NCI-H1048 (cell line): ENCODE measurements at places on chromosomes 16 and 17.

GRCh38 chr17:50544516-50544915, 2.5 kb upstream of the SPATA20 start:
- no peak for DNase-seq

GRCh38 chr17:37759014-37759637, 14.3 kb upstream of the HNF1B start:
- DNase-seq = no peak

DNA sequence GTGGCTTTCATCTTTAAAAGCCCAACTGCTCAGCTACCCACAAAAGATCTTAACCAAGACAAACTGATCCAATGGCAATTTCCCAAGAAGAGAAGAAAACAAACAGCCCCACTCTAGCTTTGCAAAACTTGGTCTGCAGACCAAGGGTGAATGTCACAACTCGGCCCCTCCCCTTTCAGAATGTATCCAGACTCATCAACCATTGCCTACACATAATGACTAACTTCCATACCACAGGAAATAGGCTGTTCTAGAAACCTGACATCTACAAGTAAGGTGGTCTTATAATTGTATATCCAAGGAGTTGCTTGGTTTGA, 16.0 kb downstream of the DCUN1D3 start:
- no peak for DNase-seq

- no peak for DNase-seq
Measured at GRCh38 chr17:45138911-45139532, 3.5 kb downstream of the ACBD4 start.

GRCh38 chr16:14487579-14487978, 142.5 kb downstream of the PARN start:
- DNase-seq = no peak

DNA sequence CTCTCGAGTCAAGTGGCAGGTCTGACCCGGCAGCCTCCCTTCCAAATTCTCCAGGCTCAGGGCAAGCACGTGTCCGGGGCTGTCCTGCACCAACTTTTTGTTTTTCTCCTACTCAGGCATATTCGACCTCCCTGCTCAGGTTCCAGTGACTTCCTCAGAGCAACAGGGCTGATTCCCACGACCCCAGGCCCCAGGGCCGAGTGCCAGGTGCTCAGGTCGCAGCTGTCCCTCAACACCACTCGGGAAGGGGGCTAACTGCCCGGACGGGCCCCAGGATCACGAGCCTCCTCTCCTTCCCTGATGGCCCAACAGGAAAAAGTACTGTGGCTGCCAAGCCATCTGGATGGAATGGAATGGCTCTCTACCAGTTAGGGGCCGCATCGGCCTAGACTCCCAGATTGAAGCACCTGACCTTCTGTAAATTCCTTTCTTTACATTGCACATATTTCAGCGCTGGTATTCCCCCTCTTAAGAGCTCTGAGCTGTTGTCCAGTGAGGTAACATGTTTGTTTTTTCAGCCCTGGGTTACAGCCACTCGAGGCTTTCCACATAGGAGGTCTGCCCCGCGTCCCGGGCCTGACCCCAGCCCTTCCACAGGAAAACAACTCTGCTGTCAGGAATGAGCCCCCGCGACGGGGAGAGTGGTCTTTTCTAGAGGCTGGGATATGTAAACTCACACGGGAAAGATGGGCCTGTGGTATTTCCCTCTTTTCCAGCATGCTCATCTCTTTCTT, 25.0 kb downstream of the NXN start:
- no peak for DNase-seq

GRCh38 chr16:83335076-83335475, 472.7 kb upstream of the HSBP1 start:
- DNase-seq = no peak

- DNase-seq = no peak
Measured at GRCh38 chr17:37696366-37696765, 48.5 kb downstream of the HNF1B start.

DNA sequence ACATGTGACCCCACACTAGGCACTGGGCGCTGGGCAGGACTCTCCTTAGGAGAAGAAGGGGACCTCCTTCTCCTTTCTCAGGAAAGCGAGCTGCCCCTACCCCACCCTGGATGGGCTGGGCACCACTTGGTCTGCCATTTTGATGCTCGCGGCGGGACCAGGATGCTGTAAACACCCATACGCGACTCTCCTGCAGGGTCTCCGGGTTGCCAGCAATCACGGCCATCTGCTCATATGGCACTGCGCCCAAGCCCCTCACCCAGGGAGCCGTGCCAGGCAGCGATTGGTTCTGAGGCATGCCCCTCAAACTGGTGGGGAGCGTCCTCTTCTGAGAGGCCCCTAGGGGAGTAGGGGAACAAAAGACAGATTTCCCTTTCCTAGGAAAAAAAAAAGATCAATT, 99.0 kb downstream of the C16orf78 start:
- DNase-seq = no peak

- DNase-seq = no peak
Measured at GRCh38 chr16:49158029-49158642, 123.5 kb downstream of the CBLN1 start.

DNA sequence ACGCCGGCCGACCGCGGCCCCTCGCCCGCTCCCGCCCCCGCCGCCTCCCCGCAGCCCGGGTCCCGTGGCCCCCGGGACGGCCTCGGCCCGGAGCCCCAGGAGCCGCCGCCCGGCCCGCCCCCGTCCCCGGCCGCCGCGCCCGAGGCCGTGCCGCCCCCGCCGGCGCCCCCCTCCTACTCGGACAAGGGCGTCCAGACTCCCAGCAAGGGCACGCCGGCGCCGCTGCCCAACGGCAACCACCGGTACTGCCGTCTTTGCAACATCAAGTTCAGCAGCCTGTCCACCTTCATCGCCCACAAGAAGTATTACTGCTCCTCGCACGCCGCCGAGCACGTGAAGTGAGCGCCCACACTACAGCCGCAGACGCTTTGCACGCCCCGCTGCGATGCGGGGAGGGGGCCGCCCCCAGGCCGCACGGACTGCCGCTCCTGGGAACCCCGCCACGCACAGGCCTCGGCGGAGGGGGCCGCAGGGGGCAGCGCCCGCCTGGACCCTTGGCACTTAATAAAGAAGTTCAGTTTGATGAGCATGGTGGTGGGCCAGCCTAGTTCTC, 35.5 kb upstream of the ZC3H18 start:
- no peak for DNase-seq

GRCh38 chr17:8160224-8160577, 2.5 kb downstream of the VAMP2 start:
- no peak for DNase-seq

- no peak for DNase-seq
Measured at GRCh38 chr17:48162306-48162934, 54.9 kb downstream of the SNX11 start.

GRCh38 chr16:31074814-31075183, 577 bp downstream of the ZNF646 start:
- DNase-seq = no peak

DNA sequence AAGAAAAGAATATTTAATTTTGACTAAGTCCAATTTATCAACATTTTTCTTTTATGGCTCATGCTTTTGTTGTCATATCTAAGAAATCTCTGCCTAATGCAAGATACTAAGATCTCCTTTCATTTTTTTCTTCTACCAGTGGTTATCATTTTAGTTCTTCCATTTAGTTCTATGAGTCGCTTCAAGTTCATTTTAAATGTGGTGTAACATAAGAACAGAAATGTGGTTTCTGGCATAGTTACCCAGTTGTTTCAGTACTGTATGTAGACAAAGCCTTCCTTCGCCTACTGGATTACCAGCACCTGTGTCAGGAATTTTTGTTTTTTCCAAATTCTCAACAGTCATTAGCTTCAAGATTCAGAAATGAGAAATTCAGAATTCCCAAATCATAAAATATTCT, 175.7 kb downstream of the PARN start:
- DNase-seq = no peak

DNA sequence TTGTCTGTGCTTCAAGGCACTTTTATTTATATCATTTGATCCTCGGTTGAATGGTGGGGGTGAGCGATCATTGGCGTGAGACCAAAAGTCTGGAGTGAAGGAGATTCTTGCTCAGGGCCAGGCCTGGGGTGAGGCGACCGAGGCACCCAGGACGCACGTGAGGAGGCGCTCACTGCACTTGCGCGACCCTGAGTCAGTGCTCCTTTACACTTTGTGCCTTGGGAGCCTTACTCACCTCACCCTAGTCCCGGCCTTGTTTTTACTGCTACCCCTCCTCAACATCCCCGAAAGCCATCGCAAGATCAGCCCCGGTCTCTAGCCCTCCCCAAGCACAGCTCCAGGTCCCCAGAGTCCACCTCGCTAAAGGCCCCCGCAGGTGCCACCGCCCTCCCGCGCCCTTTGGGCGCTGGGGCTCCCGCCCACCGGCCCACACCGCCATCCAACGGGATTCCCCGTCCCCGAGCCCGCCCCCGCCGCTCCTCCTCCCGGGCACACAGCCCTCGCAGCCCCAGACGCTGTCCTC, 496 bp downstream of the EZH1 start:
- no peak for DNase-seq

DNA sequence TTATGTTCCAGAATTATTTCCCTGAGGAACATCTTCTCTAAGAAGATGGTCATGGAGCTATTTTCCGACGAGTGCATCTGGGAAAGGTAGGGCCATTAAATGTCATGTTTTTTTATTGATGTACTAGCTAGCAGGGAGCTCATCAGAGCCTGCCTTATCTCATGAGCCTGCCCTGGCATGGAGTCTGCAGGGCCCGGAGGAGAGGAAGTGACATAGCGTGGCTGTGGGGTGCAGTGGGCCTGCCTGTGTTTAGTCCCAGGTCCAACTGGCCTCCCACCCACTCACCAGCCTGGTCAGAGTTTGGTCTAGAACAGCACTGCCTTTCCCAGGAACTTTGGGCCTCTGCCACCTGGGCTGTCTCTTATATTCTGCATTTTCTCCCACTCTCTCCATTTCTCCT, 389.8 kb downstream of the SNX29 start:
- no peak for DNase-seq

DNA sequence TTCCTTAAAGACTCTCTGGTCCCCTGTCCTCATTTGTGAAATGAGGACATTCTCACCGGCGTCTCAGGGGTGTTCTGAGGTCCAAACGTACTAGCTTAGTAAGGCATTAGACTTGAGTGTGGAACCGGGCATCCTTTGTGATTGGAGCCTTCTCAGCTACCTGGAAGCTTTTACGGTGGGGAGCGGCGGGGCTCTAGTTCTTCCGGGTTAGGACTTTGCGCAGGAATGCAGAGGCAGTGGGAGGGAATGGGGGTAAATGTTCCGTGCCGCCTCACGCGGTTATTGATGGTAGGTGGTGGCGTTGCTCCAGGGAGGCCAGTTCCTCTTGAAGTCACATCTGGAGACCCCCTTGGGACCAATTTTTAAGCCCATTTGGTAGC, 113.6 kb downstream of the SNX29 start:
- no peak for DNase-seq

- no peak for DNase-seq
Measured at GRCh38 chr16:46612121-46612520, 9.1 kb downstream of the SHCBP1 start.

GRCh38 chr16:46926470-46927225, 42.5 kb downstream of the GPT2 start:
- no peak for DNase-seq

DNA sequence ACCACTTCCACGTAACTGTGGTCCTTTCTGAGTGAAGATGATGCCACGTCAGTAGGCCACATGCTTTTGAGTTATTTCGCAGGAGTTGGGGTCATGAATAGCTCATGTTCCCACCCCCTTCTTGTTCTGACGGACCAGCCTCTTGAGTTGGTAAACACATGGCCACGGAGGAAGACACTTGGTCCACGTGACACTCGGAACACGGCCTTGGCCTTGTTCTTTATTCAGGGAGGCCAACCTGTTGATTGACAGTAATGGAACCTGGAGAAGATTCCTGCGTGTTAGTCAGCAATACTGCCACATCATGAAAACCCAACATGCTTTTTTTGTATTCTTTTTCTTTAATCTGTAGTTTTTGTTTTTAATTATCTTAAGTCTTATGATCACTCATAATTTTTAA, 56.3 kb downstream of the SEC14L1 start:
- DNase-seq = no peak

- DNase-seq = no peak
Measured at GRCh38 chr17:69230939-69231338, 2.3 kb upstream of the ABCA10 start.

DNA sequence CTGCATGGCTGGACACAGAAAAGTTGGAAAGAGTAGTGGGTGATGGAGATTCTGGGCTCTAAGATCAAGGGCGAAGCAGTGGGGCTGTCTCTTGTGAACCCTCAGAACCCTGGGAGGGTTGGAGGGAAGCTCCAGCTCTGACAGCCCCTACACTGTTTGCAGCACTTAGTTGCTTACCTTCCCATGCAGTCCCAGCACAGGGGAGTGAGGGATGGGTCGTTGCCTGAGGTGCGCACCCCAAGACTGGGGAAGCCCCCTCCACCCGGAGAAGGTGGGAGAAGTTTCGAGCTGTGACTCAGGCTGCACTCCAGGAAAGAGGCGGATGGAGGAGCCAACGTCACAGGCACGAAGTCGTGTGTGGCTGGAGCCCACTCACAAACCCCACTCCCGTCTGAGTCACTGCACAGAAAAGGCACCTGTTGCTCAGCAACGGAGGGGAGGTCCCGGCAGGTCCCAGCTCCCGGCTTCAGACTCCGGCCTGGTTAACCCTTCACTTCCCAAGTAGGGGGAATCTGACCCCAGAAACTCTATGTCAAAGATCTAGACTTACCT, 60.1 kb downstream of the AIPL1 start:
- no peak for DNase-seq

- no peak for DNase-seq
Measured at GRCh38 chr17:79282294-79282693, 207.7 kb downstream of the ENGASE start.

- no peak for DNase-seq
Measured at GRCh38 chr17:17128476-17129075, 77.6 kb downstream of the PLD6 start.

- DNase-seq = no peak
Measured at GRCh38 chr16:26762594-26762993, 304.1 kb upstream of the C16orf82 start.

- no peak for DNase-seq
Measured at GRCh38 chr17:14437176-14437575, 136.3 kb downstream of the HS3ST3B1 start.

DNA sequence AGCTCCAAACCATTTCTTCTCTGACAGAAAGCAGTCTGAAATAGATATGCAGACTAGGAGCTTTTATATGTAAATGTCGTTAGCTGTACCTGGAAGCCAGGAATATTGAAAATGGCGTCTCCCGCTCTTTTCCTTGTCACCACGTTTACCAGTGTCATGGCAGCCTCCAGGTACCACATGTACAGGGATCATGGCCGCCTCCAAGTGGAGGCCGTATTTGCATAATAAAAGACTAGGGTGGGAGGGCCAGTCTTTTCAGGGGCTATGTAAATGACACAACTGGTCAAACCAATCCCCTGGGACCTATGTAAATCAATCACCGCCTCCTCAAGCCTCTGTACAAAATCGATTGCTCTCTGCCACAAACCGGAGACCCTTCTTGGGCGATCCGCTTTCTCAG, 54.3 kb downstream of the MYOCD start:
- no peak for DNase-seq

GRCh38 chr16:534856-535445, 7.4 kb downstream of the CAPN15 start:
- DNase-seq = no peak
